ENCODE measurements at places on chromosomes 11 and 22.

GRCh38 chr11:76568621-76569020, 101.9 kb downstream of the LRRC32 start:
- no peak for DNase-seq

DNA sequence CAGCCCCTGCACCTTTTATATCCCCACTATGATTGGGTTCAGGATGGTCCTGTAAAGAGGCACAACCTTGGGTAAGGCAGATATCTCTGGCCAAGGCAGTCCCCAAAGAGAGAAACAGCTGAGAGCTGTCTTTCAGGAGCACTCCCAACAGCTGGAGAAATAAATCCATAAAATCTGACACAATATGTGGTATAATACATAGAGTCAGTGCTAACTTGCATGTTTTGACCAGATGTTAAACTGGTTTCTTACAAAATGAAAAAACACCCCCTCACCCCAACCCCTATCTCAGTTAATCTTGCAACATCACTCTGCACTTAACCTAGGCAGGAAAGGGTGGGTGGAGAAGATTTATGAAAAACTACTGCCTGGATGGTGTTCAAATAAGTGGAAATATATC, 44.0 kb upstream of the C11orf87 start:
- no peak for DNase-seq

- DNase-seq, result no peak
Measured at GRCh38 chr11:19116276-19116970, 545 bp upstream of the ZDHHC13 start.

- peak; percentile 75 for DNase-seq
Measured at GRCh38 chr11:68843703-68844312, 2.1 kb upstream of the CPT1A start.

DNA sequence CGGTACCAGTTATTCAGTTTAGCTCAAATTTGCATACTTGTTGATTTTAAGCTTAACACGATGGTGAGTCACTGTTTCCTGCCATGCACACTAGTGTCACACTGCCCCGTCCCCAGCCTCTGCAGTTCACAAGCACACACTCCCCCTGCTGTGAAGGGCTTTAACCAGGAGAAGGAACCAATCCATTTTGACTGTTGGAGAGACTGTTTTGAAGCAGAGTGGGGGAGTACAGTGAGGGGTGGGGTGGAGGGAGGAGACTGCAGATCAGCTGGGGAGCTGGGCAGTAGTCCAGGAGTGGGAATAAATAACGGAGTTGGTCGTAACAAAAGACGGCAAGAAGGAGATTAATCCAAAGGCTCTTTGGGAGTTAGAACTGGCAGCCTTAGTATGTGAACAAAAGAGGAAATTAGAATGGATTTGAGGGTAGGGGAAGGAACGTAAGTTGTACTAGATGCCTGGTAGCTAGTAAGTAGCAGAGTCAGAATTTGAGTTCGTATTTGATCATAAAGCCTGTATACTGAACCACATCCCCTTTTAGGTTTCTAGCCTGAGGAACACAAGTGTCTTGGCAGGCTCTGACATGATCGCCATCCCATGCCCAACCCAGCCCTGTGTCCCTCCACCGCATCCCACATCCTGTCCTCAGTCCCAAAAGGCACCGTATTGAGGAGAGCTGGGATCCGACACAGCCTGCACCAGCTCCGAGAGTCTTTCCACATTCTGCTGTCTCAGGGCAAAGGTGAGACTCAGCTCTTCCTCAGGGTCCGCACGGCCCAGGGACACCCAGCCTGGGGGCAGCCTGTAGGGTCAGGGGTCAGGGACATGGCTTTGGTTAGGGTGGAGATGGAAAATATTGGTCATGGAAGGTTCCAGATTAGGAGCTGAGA, 862 bp downstream of the TPP1 start:
- DNase-seq, result peak; percentile 64

- DNase-seq, result no peak
Measured at GRCh38 chr11:120331301-120331996, 4.8 kb upstream of the ARHGEF12 start.

- DNase-seq, result no peak
Measured at GRCh38 chr11:27234043-27234668, 128.9 kb downstream of the CCDC34 start.

Measured in T-helper 2 cell treated with Interferon-gamma antibody and Interleukin-4, amounts not matched to agents 5 μg/mL and 100 μg/mL, for 36 hours (primary cell).